ENCODE measurements at places on chromosomes 1 and 21.
A peak's percentile ranks its signal among the peaks of the same experiment; 100 is the strongest.

GRCh38 chr1:231485029-231485784 lies 43.3 kb upstream of the TSNAX start:
- no peak for DNase-seq

- DNase-seq: peak; percentile 50
Measured at GRCh38 chr1:16371725-16372124, 4.7 kb downstream of the SZRD1 start.

- no peak for DNase-seq
Measured at GRCh38 chr1:69752831-69753230, 185.1 kb downstream of the LRRC7 start.

DNA sequence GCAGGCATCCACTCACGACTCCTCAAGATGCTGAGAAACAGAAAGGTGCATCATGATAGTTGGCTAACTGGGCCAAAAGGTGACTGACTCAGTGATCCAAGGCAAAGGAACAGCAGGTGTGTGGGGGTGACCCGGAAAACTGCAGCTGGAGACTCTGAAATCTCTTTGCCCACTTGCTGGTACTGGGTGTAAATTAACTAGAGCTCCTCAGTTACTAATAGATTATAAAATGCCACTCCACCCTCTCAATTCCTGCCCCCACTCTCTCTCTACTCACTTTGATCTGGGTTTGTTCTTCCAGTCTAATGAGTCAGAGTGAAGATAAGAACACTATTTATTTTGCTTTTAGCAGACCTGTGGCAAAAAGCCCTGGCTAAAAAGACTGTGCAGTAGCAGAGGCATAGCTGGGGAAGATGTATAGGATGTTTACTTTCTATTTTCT lies 7.2 kb upstream of the PIGC start:
- DNase-seq: no peak

DNA sequence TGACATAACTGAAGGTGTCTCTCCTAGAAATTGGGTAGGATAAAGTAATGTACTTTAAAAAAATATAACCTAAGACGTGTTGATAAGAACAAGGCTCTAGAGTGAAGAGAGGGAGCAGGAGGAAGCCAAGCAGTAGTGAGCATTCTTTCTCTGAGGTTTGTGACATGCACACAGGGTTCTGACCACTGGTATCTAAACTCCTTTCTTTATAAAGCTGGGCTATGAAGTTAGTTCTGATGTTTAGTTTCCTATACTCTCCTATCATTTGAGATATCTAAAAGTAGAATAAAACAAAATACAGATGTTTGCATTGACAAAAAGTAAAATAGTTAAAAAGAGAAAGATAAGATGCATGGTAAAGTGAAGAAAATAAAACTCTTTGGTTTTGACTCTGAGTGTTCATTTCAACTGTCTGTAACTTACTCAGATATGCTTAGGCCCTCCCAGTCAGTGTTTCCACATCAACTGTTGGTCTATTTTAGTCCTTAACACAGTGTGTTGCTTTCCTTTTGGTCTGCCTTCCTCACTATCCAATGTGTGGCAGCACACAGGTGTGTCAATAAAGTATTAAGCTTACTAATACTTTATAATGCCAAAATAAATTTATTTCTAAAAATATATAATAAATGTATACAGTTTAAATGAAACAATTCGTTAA lies 543.5 kb downstream of the PTPRC start:
- peak; percentile 35 for DNase-seq

GRCh38 chr1:156246241-156246780 lies 1.5 kb downstream of the PAQR6 start:
- DNase-seq: peak; percentile 46

DNA sequence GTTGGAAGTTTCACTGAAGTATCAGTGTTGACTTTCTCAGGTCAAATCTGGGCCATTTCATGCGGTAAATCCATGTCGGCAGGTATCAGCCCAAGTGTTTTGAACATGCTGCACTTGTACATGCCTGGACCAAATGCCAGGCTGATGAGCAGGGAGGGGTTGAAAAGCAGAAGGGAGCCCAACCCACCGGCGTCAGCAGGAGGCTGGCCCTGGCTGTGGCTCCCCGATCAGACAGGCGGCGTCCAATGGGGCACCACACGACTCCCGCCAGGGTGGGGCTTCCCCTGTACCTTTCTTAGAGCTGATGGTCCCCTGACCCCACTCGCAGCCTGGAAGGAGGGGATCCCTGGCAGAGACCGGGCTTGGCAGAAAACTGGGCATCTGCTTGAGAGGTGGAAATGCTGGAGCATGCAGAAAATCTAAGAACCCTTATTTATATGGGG lies 540.0 kb downstream of the KIF26B start:
- DNase-seq: no peak

DNA sequence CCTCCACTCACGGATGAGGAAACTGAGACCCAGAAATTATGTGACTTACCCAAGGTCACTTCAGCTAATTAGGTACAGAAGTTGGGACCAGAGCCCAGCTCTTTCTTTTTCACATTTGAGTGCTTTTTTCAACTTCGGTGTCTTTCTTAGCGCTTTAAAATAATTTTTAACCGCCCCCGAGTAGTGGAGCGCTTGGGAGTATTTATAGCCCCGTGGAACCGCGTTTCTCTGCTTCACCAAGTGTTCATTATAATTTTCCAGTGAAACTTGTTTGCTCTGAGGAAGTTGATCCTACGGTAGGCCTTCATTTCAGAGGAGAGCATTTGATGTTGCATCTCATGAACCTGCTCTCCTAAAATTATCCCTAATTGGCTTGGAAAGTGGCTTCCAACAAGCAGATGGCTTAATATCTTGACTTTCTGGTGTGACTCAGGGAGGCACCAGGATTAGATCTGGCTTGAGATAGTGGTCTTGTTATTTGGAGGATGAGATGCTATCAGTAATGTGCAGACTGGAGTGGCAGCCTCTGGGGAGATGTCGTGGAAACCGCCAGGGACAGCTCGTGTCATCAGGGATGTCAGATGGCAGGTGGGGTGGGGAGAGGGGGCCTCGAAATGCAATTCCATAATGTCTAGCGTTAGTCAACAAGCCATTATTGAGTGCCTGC lies 321.3 kb downstream of the CAMTA1 start:
- DNase-seq: no peak

DNA sequence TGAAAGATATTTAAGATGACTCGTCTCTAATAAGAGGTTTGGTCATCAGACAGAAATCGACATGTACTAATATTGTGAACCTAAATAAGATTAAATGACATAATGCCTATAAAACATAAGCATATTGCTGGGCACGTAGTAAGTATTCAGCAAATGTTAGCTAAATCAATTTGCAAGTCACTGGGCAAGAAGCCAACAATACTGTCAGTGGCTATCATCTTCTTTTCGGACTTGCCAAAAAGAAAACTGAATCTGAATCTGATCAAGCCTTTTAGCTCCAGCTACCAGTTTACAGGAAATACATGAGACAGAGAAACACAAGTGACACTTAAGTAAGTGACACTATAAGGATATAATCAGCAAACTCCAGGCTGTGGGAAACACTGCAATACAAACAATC lies 46.0 kb downstream of the RPL5 start:
- no peak for DNase-seq

DNA sequence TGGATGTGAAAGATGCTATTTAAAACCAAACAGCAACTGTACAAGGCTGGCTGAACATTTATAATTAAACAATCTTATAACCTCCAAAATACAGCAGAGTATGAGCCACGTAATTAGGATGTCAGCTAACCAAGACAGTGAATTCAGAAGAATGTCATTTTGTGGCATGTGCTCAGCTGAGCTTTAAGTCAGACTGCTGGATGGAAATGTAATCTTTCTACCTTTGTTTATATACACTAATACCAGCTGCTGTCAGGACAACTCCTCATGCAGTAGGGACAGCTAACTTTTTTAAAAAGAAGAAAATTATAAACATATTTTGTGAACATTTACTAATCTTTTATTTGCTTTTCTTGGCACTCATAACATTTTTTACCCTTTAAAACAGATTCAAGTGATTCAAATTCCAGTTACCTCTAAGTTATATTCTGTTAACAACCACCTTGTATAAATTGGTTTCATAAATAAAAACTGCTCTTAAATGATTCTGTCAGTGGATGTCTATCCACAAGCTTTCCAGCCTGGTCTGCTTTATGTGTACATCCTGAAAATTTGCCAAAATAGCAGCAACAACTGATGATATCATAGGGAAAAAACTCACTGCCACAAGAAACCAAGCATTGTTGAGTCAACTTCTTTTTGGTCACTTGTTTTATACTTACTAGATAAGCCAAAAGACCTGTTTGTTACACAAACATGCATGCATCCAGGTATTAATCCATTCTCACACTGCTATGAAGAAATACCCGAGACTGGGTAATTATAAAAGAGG lies 36.1 kb downstream of the DPH5 start:
- no peak for DNase-seq

GRCh38 chr1:171486048-171486519 lies 754 bp downstream of the PRRC2C start:
- DNase-seq: peak; percentile 79

- DNase-seq: no peak
Measured at GRCh38 chr21:16455526-16455925, 725.7 kb downstream of the USP25 start.

DNA sequence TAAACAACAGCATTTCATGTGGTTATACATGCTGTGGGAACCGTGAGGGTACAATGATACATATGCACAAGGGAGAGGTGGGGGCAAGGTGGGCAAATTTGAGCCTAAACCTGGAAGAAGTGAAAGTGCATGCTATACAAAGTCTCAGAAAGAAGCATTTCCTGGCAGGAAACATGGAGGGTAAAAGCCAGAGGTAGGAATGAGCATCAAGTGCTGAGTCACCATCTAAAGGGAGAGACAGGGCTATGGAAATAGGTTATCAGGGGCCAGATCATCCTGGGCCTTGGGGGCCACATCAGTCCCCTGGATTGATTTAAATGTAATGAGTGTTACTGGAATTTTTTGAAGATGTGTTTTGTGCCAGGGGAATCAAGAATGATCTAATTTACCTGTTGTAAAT lies 60.1 kb upstream of the DAB1 start:
- DNase-seq: no peak

GRCh38 chr1:164263540-164263939 lies 295.4 kb upstream of the PBX1 start:
- no peak for DNase-seq

GRCh38 chr1:12040457-12041051 lies 21.3 kb downstream of the MIIP start:
- peak; percentile 50 for DNase-seq

GRCh38 chr1:213761845-213762407 lies 225.8 kb upstream of the PROX1 start:
- DNase-seq: no peak

- DNase-seq: no peak
Measured at GRCh38 chr1:92969517-92969916, 8.3 kb upstream of the DIPK1A start.

DNA sequence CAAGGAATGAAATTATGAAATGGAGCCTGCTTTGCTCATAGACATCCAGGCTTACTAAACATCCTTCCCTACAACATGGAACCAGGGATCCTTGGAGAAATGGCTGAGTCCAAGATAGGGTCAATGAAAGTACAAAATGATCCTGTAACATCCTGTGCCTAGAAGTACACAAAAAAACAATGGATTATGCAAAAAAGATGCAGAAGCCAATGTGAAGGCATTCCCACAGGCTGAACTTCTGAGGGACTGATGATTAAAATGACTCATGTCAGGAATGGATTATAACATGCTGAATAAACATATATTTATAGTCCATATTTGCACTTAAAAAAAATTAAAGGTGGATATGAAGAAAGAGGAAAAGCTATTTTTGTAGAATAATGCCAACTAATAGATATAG lies 10.4 kb upstream of the HOOK1 start:
- DNase-seq: no peak

GRCh38 chr1:57067863-57068262 lies 102.0 kb upstream of the C8B start:
- DNase-seq: no peak

DNA sequence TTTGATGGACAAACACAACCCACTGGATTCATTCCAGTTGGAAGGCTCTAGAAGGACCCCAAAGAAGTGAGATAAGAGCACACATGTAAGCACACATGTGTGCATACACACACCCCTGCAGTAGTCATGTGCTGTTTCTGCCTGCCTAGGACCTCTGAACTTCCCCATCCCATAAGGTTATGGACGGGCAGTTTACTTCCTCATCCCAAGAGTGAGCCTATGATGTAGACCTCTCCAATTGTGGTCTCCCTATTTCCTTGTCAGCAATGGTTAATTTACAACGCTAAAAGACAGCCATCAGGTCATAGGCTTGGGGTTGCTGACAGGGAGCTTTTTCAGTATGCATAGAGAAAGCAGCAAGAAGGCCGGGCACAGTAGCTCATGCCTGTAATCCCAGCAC lies 15.4 kb upstream of the ADAR start:
- peak; percentile 67 for DNase-seq

- no peak for DNase-seq
Measured at GRCh38 chr1:24985737-24986136, 55.7 kb upstream of the RUNX3 start.

DNA sequence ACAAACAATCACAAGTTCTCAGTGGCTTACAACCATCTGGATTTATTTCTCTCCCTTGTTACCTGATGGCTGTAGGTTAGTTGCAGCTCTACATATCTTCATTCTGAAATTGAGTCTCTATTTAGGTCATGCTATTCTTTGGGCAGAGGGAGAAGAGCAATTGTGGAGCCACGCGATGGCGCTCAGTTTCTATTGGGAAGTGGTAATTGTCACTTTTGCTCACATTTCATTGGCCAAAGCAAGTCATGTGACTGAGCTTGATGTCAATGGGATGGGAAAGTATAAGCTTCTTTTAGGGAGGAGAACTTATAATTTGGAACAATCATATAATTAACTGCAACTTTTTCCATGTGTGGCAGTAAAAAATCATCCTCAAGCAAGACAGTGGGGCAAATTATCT lies 166.5 kb downstream of the LMO4 start:
- DNase-seq: no peak

GRCh38 chr1:29338908-29339575 lies 102.7 kb downstream of the PTPRU start:
- DNase-seq: no peak

DNA sequence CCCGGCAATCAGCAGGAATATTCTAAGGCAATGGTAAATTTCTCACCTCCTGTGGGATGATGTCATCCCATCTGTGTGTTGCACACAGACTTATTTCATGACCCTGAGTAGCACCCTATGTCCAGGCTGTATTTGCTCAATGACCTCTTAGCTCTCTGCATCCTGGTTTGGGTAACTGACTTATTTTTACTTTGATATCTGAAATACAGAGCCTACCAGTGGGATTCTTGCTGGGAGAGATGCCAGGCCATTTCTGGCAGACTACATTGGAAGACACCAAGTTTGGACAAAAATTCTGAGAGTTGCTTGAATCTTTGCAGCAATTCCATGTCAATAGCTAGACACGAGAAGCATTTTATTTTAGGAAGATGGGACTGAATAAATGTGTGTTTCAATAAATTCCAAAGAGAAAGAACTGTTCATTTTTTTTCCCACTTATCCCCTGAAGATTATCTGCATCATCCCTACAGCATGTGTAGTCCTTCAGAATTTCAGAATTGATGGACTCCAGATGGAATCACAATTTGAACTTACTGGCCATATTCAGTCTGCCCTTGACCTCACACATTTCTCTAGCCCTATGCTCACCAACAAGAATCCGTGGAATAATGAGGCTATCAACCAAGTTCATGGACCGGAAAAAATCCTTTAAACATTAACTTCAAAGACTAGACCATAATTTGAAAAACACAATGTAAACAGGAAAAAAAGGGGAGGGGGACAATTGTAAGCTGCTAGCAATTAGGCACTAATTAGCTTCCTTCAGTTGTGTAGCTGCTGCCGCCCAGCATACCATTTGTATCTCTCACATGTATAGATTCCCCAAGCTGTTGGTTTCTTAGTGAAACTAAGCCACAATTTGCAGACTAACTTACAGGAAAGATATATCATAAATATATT lies 226.5 kb downstream of the HMCN1 start:
- DNase-seq: no peak

Measured in KBM-7 (cell line).